ENCODE measurements at places on chromosomes 7 and 10. TPM values are rescaled to one million over a fixed set of nuclear protein-coding genes. Genes with fewer than 3 reads are reported as not detected.

PLCE1 gene
- total RNA-seq, result 9.7 TPM

DNA sequence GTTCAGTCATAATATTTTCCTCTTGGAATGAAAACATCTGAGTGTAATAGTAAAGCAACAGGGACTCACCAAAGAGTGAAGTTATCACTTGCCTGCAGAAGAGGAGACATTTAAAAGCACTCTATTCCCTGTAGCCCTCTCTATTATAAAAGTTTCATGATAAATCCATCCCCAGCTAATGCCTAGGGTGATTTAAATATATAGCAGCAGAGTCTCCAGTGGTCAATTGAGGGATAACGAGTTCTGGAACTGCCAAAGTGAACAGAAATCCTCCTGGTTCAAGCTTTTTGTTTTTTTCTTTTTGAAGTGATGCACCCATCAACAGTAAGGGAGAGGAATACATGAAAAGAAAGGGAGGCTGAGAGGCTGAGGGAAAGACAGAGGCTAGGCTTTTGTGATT lies 87.3 kb downstream of the EVX1 start:
- no peak for DNase-seq

DNA sequence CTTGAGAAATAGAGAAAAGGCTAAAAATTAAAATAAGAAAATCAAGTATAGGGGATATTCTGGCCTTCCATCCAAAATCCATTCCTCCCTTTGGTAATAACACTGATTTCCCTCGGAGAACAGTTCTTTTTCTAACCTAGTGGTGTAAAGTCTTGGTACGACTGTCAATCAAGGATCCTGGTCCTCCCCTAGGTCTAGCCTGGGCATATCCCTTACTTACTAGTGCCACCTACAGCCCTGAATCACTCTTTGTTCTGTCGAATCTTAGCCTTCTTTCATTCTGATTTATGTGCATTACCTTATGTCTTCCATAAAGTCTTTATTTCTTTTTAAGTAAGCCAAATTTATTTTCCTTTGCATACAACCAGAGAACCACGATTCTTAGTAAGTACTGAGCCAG lies 298.7 kb upstream of the LRRTM3 start:
- no peak for DNase-seq

GRCh38 chr10:106439366-106439765 lies 725.1 kb downstream of the SORCS1 start:
- DNase-seq, result no peak

DNA sequence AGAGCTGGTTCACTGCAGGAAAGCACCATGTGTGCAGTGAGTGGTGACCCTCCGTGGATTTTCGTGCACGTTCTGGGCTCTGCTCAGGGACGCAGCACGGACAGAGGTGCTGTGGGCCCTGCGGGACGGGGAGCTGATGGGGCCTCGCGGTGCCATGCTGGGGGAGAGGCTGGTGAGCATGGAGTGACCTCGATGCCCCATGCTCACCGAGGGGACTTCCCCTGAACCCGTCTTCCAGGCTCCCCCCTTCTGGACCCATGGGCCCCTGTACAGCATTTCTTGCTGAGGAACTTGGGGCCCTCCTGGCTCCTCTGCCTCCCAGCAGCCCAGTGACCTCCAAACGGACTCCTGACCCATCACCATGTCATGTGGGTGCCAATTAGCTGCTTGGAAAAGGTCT lies 253.7 kb downstream of the DNAJB6 start:
- no peak for DNase-seq

DNA sequence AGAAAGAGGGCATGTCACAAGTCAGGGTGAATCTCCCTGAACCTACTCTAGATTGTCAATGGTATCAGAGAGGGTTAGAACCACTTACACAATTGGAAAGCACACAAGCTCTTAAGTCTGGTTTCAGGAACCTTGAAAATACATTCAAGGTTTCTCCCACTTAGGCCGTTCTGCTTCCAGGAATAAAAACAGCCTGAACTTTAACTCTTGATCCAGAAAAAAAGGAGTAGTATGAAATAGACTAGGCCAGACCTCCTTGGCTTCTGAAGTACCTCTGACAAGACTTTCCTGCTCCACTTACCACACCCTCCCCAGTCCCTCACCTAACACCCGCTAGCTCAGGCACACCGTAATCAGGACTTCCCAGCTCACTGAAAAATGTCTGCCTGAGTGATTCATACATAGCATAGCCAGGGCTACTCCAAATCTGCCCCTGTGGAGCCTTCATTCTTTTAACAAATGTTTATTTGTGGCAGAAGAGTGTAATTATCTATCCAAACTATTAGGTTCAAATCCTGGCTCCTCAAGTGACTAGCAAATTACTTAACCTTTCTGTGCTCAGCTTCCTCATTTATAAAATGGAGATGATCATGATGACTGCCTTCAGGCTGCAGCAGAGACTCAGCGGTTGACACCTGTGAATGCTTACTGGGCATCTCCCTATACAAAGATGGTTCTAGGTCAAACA lies 30.3 kb upstream of the IL6 start:
- no peak for DNase-seq

GRCh38 chr7:102061981-102062390 lies 224.7 kb upstream of the SH2B2 start:
- DNase-seq, result no peak

IFIT1B gene
- total RNA-seq, result not detected

- DNase-seq, result no peak
Measured at GRCh38 chr10:12431151-12432101, 82.1 kb downstream of the CAMK1D start.

- no peak for DNase-seq
Measured at GRCh38 chr10:48612236-48612943, 7.5 kb upstream of the ARHGAP22 start.

FOXP2 gene
- 15.0 TPM for total RNA-seq

PDE6C gene
- total RNA-seq, result 0.13 TPM

All from dorsolateral prefrontal cortex (tissue), 122 donors.